ENCODE measurements at places on chromosomes 5 and 9.

DNA sequence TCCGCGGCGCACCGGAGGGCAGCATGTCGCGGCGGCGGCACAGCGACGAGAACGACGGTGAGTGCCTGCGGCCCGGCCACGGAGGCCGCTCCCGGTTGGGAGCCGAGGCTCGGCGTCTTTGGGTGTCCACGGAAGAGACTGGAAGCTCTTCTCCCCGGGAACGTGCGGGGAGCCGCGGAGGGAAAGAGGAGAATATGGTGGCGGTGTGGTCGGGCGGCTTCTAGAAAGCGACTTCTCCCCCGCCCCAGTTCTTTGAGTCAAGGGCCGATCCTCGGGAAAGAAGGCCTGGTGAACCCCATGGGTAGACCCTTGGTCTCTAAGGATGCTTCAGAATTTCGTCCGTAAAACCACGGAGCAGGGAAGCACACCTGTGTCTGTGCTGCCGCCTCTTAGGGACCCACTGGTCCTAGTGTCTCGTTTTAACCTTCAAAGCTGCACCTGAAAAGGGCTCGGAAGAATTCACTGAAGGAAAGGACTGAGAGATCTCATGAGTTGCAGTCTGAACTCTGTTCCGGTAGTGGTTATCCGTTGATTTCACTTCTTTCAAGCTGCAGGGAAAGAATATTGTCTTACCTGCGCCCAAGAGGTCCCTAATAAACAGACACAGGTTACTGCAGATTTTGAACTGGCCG is 354 bp downstream of the NCBP1 start:
- DNase-seq, result peak; percentile 9

DNA sequence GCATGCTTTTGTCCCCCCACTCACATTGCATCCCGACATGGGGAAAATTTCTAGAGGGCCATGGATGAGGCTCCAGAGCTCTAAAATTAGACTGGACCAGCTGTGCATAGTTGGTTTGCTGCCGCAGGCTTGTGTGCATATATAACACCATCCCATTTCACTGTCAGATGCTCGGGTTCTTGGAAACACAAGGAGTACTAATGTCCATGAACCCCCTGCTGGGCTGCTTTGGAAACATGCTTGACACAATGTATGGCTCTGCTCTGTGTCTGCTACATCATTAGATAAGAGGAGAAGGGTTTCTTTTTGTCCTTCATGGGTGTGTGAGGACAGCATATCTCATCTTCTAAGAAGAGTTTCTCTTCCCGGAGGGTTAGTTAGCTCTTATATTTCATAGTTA is 292.1 kb upstream of the RORB start:
- DNase-seq, result no peak

- no peak for DNase-seq
Observed at GRCh38 chr5:82151662-82152061, 126.5 kb downstream of the RPS23 start.

GRCh38 chr5:10618311-10618710 is 54.4 kb downstream of the ANKRD33B start:
- no peak for DNase-seq
